ENCODE measurements at places on chromosomes 1 and 21. TPM values are rescaled to one million over a fixed set of nuclear protein-coding genes. Genes with fewer than 3 reads are reported as not detected.
A peak's percentile ranks its signal among the peaks of the same experiment; 100 is the strongest.

- DNase-seq = no peak
Observed at GRCh38 chr1:8496473-8496872, 178.6 kb downstream of the SLC45A1 start.

DNA sequence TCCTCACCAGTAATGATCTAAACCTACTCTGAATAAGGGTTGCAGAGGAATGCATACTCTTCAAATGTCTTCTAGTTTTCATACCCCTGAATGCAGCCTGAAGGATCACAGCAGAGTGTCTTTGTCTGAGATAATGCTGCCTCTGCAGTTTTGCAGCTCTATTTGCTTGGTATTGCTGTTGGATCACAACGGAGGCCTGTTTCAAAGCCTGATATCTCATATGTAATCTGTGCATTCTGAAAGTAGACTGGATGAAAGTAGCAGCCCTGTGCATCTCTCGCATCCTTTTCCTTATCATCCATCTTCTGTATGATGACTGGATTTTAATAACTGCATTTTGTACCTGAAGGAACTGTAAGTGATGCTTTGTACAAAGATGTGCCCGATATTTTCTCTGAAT, 34.9 kb upstream of the F13B start:
- DNase-seq = no peak

DNA sequence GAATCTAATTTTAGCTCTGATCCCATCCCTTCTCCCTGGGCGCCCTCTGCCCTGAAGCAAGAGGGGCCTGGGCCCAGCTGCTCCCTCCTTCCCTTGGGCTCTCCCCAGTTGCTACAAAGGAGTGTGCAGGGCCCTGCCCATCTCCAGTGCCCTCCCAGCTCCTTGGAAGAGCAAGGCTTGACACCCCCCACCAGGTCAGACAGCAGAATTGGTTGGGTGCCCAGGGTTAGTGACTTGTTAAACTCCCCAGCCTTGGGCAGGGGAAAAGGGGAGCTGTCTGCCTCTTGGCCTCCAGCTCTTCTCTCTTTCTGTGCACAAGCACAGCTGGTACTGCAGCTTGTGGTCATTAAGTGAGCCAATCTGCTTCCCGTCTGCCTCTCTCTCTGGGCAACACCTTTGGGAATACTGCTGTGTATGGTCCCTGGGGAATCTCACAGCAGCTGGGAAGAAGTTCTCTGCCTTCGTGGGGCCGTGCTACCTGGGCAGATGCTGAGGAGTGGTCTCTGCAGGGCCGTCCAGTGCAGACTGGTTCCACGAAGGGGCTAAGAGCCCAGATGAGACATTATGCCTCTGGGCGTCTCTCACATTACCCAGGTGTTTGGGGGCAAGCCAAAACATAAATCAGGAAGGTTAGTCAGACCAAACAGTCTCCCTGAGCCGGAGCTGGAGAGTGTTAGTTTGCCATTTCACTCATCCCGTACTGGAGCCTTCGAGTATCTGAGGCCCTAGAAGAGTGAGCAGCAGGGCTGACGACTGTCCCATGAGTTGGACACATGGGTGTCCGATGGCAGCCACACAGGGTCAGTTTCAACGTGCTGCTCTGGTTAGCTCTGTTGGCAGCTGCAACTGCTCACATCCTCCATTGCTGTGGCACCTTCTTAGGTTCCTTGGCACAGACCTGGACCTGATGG, 37.3 kb downstream of the TMEM53 start:
- no peak for DNase-seq

The CCDC181 gene
- 8.5 TPM for total RNA-seq

DNA sequence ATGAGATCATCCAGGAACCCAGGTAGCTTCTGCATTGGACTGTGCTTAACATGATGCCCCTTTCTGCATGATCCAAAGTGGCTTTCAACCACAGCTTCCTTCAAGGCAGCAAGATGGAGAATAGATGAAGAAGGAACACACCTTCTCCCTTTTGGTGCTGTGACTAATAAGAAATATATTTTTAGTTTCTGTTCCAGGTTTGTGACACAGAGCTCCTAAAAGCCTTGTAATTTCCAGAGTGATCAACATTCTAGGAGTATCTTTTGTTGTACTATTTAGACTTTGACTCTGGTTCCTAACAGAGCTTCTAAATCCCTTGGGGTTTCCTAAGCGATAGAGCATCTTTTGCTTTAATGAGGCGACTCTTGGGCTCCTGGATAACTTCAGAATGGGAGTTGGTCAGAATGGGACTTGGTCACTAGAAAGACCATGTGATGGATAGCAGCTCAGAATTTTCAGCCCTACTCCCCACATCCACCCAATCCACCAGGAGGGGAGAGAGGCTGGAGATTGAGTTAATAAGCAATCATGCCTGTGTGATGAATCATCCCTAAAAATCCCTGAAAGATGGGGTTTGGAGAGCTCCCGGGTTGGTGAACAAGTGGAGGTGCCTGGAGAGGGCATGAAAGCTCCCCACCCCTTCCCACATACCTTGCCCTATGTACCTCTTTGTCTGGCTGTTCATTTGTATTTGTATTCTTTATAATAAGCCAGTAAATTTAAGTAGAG, 134.8 kb downstream of the FGGY start:
- peak; percentile 60 for DNase-seq

Data from Daoy (cell line).